Heart right ventricle (tissue), 16 donors: ENCODE measurements at places on chromosomes 3 and 15. TPM values are rescaled to one million over a fixed set of nuclear protein-coding genes. Genes with fewer than 3 reads are reported as not detected.

- no peak for DNase-seq
These were observed 114.7 kb upstream of the CCNL1 start for GRCh38 chr3:157274644-157275137.

OIP5 gene
- 0.33 TPM for polyA plus RNA-seq

- no peak for DNase-seq
These were observed 14.3 kb downstream of the BCL2L10 start for GRCh38 chr15:52098323-52098722.

DNA sequence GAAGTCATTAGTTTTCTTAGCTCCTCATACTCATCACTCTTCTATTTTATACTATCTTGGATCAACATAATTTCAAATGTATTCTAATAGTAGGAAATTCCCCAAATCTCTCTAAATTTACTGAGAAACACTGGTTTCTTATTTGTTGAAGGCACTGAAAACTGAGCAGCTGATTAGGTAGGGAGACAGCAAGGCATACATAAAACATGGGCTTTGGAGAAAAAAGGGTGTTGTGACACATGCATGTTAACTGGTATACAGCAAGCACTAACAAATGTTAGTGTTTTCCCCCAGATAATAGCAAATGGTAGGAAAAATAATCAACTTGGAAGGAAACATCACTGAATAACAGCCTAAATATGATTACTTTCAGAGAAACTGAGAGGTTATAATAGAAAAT is 125.5 kb upstream of the TSPAN3 start:
- no peak for DNase-seq

DNA sequence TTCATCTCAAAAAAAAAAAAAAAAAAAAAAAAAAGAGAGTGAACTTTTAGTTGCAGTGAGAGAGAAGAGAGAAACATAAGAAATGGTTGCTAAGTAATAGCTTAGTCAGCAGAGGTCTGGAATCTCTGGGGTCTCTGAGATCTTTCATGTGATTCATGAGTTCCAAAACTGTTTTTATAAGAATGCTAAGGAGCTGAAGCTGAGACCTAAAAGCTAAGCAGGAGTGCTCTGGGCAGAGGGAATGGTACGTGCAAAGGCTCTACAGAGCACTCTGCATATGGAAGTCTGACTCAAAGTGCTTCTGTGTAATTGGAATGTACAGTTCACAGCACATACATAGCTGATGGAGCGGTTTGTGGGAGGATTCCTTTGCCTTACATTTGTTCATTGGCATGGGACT is 66.3 kb upstream of the LRIG1 start:
- DNase-seq = no peak

LINS1 gene
- polyA plus RNA-seq = 5.0 TPM

DNA sequence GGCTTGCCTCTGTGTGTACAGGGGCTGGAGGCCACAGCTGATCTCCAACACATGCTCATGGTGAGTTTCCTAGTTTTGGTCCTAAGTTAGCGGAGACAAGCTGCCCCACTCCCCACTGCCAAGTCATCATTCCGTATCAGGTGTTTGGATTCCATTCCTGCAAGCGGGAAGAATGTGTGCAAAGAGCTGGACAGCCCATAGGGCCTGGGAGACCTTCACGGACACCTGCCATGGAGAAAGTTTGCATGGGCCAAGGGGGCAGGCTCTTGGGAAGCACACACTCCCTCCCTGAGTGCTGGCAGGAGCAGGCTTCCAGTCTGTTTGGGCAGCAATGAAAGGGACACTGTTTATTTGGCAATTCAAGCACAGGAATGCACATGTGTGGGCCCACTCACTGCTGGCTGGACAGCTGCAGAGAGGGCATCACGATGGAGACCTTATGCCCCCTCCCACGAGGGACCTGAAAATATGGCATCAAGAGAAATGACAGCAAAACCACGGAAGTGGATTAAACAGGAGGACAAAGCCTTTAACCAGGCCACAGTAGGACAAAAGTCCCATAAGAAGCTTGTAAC is 149.7 kb downstream of the KLF13 start:
- no peak for DNase-seq

SLC9A9 gene
- 2.6 TPM for polyA plus RNA-seq

DNA sequence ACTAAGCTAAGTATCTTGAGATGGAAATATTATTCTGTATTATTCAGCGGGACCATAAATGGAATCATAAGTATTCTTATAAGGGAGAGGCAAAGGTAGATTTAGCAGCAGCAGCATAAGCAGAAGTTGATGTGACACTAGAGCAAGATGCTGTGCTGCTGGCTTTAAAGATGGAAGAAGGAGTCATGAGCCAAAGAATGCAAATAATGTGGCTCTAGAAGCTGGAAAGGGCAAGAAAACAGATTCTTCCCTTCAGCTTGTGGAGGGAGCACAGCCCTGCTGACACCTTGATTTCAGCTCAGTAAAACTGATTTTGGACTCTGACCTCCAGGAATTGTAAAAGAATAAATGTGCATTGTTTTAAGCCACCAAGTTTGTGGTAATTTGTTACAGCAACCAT is 144.2 kb upstream of the ANKRD28 start:
- DNase-seq = no peak

DNA sequence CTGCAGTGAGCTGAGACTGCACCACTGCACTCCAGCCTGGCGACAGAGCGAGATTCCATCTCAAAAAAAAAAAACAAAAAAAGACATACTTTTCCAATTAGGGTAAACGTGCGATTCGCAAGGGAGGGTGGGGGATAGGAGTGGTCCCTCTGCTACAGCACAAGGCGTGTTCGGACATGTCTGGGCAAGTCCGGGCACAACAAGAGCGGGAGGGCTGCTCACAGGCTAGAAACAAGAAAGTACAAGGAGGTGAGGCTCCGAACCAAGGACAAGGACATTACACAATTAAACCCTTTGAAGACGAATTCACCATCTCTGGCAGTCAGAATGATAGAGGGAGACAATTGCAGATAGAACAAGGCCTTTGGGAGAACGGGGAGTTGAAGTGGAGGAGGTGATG is 32.2 kb upstream of the BCL2A1 start:
- no peak for DNase-seq

DNA sequence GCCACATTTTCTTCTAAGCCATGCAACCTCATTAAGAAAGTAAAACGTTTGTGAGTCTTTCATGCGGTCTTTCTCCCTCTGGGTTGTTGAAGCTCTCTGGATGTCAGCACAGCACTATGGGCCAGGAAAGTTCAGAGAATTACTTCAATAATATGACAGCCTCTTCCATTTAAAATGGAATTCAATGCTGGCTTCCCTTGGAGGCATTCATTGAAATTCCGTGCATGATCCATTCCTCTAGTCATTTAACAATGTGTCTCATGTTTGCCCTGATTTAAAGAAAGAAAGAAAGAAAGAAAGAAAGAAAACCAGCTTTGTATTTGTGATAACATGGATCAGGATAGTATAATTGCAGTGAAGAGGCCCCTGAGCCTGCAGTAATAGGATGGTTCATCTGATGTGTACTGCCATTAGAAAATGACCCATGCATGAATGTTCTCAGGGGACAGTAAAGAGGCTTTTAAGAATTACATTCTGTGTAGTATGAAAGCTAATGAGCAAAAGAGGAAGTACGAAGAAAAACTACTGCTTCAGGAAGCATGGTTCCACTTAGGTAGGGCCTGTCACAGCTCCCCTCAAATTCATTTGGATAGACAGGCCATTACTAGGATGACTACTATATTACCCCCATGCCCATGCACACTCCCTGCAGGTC is 146.0 kb downstream of the ARPP21 start:
- DNase-seq = no peak
